Stimulated activated CD8-positive, alpha-beta memory T cell treated with anti-CD3 and anti-CD28 coated beads, Interleukin-7, amount 100 ng/mL, for 1 hour (primary cell): ENCODE measurements at places on chromosomes 7 and 10.

DNA sequence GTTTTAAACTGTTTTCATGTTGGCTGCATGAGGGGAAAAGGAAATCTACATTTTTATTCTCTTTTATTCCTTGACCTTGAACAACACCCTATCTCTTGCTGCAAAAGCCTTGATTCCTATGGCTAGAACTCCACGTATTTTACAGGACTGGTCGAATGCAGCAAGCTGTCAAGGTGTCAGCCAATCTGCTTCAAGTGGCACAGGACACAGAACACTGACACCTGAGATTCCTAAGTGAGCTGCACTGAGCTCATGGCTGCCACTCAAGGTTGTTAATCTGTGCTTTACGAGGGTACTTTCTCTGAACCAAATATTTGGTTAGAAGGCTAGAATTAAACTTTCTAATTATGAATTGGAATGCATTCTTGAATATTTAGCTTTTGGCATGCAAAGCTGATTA is 349.7 kb upstream of the COBL start:
- no peak for DNase-seq

DNA sequence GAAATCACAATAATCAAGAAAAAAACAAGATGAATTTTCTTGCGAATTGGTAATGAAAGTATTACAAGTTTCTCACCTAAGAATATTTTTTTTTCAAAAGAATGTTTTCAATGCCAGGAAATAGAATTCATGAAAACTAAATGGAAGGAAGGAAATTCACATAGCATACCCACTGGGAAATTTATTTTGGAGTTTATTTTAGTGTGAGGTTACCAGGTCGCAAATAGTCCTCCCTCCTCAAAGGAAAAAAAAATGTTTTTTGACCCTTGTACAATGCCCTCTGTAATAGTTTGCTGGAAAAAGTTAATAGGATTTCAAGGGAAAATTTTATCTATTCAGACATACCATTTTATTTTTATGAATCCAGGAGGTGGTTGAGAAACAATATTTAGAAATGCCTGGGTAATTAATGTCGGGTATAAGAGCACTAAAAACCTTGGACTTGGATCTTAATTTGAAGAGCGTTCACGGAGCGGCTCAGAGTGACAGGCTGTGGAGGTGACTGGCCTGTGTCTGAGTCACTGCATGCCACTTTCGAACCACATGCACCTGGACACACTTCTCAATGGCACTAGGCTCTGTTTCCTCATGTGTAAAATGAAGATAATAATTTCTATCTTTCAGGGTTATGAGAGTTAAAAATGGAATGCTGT is 28.2 kb downstream of the CUBN start:
- DNase-seq = no peak

DNA sequence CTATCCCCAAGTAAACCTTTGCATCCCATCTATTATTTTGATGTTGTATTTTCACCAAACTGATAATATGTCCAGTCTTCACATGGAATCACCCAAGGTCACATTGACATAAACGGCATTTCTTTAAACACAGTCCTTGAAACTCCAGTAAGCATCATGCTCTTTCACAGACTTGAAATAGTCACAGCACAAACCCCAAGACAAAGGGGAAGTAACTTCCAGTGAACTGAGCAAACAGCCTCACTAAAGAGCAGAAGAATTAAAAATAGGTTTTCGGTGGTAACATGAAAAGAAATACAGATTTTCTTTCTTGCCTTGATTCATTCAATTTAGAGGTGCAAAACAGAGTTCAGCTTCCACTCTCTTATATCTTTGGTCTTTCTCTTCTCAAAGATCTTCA is 253.7 kb downstream of the SFMBT2 start:
- no peak for DNase-seq

- no peak for DNase-seq
Measured at GRCh38 chr7:116665332-116665996, 6.5 kb upstream of the MET start.

DNA sequence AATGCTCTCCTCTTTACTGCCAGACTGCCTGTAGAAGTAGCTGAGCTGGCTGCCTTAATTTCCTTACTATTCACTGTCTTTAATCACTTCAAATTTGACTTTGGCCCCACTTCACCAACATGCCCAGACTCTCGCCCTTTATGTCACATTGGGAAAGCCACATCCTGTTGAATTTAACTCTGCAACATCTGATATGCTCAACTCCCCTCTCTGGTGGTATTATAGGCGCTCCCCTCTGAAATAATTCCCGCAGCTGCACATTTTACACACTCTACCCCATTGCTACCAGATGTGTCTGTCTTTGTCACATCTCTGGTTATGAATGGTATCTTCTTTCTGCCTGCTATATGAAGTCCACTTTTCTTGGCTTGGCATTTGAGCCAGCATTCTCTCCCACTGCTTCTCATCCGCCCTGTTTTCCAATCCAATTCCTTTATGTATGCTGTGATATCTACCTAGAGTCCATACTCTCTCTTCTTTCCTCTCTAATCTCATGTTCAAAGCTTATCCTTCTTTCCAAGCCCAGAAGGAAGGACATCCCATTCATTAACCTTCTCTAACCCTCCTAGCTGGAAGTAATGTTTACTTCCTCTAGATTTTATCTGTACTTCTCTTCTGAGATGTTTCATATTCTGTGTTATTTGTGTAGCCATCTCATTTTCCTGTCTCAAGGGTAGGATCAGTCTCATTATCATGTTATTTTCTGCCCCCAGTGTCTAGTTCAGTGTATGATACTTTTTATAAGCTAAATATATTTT is 134.5 kb downstream of the ST7 start:
- DNase-seq = no peak

- no peak for DNase-seq
Measured at GRCh38 chr7:16044645-16045044, 358.2 kb upstream of the MEOX2 start.

- DNase-seq = no peak
Measured at GRCh38 chr10:24469993-24470392, 253.7 kb downstream of the ARHGAP21 start.

DNA sequence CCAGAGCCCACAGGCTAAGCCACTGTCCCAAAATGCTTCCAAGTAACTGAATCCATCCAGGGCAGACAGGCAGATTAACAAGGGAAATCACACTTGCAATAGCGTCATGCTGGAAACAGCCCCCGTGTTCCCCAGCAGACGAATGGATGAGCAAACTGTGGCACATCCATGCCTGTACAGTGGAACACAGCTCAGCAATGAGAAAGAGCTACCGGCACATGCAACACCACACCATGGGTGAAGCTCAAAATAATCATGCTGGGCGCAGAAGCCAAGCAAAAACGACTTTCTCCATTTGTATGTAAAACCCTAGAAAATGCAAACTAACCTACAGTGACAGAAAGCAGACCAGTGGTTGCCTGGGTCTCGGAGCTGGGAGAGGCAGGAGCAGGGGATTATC is 153.1 kb downstream of the SLIT1 start:
- DNase-seq = no peak

DNA sequence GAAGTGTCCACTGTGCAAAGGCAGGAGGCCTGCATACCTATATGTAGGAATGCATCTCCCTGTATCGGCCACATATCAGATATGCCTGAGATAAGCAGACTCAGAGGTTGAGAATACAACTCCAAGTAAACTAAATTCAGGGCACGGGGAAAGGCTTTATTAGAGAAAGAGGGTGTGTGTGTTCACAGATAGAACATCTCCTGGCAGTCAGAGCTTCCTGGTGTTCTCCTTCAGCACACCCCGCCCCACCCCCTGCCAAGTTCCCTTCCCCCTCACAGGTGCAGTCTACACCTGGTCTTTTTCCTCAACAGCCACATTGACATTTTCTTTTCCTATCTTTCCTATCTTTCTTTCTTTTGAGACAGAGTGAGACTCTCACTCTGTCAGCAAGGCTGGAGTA is 17.1 kb downstream of the GBX1 start:
- no peak for DNase-seq

GRCh38 chr7:116438267-116438666 is 61.3 kb upstream of the CAV2 start:
- no peak for DNase-seq

DNA sequence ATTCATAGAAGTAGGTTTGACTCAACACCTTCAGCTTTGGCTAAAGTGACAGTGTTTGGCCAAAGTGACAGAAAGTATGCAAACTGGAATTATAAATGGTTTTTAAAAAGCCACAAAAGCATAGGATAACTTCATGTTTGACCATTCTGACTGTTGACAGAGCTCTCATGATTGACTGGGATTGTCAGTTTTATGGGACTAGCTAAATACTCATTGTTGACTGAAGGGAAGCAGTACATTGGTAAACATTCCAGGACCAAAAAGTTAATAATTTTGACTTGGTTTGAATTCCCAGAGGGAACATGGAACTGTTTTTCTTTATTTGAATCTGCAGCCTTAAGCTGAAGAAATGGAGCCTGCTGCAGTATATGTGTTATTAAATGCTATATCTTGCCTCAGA is 84.6 kb upstream of the STEAP4 start:
- no peak for DNase-seq

DNA sequence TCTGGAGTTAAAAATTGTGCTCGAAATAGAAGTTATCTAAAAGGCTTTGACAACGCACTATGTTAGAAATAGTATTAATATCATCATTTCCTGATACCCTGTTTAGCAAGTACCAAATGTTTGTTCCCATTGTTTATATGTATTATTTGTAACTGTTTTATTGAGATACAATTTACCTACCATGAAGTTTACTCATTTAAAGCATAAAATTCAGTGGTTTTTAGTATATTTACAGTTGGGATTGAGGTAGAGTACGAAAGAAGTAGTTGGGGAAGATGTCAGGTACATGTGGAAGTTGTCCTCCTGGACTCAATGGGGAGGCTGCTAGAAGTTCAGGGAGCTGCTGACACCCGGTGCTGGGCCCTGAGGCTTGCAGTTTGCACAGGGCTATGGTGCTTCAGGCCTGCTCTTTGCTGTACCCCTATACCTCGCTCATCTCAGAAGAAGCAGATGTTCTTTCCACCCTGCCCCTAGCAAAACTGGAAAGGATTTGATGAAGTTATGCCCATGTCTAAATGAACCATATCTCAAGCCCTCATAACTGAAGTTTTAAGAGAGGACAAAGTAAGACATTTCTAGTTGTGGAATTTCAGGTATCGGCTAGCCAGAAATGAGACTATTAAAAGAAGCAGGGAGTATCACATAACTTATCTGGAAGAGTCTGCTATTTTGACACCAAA is 25.2 kb upstream of the WNT16 start:
- DNase-seq = no peak

DNA sequence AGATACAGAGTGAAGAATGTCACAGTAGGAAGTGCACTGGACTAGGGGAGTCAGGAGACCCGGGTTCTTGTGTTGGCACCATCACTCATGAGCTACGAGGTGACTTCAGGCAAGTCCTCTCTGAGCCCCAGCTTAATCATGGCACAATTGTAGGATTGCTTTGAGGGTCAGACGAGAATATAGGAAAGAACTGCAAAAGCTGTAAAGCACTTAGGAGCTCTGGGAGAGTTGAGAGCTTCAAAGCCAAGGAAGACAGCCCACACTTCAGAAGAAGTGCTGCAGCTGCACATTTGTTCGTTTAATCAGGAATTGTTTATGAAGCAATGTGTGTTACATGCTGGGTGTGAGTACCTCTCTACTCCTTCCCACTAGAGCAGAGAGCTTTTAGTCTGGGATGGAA is 4.4 kb downstream of the FBH1 start:
- no peak for DNase-seq

GRCh38 chr10:48249763-48250351 is 24.6 kb downstream of the FRMPD2 start:
- no peak for DNase-seq

DNA sequence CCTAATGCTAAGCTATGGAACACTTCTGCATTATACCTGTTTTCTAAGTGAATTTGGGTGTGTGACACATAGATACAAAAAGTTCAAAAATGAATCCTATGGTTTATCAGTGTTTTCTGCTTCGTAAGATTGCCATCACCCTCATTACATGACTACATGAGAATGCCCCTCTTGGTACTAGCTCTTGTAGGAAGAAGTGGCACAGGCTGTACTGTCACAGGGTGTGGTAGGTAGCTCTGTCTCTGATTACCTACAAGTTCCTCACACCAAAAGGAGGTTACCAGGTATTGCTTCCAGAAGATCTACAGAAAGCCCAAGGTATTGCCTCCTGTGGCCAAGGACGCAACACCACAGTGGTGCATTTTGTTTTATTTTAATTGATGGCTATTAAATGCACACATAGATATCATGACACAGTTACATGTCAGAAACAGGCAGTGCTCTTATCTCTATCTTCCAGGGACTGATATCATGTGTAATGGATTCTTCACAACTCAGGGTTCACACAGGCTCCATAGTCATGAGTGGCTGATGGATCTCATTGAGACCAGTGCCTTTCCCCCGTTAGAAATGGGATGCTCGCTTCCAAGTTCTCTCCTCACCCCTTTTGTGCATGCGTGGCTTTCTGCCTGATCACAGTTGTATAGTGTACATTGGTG is 6.6 kb downstream of the OPTN start:
- no peak for DNase-seq

DNA sequence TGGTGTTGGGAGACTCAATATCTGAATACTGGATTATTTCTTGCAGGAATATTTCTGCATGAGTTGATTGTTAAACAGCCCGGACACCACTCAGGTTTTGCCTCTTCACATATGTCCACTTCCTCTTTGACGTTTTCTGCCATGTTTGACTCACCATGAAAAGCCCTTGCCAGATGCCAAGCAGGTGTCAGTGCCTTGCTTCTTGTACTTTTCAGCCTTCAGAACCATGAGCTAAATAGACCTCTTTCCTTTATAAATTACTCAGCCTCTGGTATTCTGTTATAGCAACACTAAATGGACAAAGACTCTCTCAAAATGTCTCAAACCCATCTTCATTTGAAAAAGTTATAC is 24.7 kb upstream of the MACC1 start:
- no peak for DNase-seq

GRCh38 chr10:131127138-131127589 is 184.4 kb downstream of the TCERG1L start:
- DNase-seq = no peak

GRCh38 chr10:33955676-33956075 is 621.2 kb upstream of the NRP1 start:
- DNase-seq = no peak

DNA sequence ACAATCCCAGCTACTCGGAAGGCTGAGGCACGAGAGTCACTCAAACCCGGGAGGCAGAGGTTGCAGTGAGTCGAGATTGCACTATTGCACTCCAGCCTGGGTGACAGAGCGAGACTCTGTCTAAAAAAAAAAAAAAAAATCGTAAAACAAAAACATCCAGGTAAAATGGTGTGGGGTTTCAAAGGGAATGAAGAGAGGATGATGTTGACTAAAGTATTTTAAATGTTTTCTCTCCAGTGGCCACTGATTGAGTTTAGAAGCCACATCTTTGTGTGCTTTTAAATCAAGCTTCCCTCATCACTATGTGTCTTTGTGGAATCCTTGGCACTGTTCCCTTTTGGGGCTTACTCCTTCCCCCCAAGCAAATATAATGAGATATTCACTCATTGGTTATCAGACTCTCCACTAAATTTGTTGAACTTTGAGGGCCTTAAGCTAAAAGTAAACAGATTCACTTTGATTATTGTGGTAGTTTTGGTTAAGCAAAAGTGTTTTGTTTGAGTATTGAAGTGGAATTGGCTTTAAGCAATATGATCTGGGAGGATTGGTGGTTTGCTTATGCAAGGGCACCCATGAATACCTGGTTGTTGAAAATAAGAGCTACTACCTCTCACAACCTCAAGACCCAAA is 162.9 kb downstream of the CDK14 start:
- no peak for DNase-seq
